ENCODE measurements at places on chromosomes 6 and 20.

- DNase-seq, result no peak
Observed at GRCh38 chr6:120290964-120291363, 941.4 kb upstream of the MAN1A1 start.

DNA sequence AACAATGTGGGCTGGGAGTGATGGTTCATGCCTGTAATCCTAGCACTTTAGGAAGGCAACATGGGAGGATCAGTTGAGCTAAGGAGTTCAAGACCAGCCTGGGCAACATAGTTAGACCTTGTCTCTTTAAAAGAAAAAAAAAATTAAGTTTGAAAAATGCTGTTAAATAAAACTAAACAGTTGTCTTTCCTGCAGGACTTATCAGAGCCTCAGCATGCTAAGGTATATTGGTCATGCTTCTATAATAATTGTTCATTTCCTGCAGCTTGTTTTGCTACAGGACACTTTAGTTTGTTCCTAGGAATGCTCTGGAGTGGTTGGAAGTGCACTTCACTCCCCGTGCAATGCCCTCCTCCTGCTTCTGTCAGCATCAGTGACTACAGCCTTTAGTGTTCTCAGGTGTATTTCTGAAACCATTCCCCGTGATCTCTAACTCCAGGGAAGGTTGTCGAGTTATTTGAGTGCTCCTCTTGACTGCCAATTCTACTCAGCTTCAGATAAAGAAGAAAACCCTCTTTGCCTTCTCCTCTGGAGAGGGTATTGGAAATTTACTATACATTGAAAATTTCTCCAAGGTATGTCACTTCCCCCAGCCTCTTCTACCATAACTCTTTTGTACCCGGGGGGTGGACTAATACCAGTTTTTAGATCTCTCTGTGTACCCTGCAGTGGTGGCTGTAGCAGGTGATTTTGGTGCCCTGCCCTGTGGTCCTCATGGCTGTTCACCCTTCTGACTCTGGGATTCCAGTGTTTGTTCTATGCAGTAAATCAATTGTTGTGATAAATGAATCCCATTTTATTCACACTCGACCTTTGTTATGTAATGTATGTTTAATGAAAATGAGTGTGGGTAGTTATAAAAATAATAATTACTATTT lies 33.8 kb downstream of the NHLRC1 start:
- no peak for DNase-seq

DNA sequence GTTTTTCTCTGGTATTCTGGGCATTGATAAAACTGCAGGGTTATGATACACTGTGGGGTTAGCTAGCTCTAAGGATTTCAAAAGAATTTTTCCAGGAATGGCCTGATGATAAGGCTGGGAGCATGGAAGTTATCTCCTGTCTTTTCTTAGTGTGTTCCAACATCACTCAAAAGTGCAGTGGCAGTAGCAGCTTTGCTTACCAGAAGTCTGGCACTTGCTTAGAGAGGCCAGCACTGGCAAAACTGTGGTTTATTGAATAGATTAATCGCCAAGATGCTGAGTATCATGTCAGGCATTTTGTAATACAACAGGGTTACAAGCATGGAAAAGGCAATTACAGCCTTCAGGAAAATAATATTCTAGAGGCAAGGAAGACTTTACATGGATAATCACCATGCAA lies 719.5 kb upstream of the GJE1 start:
- no peak for DNase-seq

DNA sequence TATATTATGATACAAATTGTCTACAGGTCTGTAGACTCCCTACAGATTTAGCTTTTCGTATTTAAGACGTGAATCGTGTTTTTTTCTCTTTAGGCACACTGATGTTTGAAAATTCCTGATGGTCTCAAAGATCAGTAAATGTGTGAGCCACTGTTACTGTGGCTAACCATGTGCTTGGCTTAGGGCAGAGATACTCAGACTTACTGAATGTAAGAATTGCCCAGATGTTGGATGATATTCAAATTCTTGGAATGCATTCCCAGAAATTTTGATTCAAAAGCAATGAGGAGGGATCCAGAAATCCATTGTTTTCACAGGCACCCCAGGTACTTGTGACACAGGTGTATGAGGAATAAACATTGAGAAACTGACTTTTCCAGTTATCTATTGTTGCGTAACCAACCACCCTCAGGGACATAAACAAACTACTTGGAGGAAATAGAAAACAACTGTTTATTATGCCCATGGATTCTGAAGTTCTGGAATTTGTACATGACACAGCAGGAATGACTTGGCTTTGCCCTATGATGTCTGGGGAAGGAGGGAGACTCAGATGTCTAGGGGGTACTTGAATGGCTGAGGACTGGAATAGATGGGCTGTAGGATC lies 339.6 kb upstream of the CITED2 start:
- no peak for DNase-seq
